HCT116 (cell line): ENCODE measurements at places on chromosomes 7 and 10.

- DNase-seq, result no peak
These were observed 106.6 kb upstream of the COL1A2 start for GRCh38 chr7:94288096-94288495.

DNA sequence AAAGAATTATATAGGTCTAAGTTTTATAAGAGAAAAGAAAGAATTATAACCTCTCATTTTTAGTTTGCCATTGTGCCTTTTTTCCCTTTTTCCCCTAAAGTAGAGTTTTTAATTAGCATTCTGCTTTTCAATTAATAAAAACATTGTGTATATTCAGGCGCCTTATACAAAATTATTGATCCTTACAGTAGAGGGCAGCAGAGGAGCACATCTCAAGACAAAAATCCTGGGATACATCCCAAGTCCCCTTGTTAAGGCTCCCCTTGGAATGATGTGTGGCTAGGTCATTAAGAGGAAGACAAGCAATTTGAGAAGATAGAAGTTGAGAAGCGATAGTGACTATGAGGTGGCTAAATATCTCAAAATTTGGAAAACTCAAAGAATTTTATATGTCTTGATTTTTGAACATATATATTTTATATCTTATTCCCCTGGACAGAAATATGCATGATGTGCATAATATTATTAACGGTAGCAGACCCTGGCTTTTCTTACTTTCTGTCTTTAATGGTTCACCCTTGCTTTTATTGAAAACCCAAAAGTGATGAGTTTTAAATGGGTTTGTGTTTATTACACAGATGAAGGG, 19.1 kb upstream of the TPK1 start:
- DNase-seq, result peak; percentile 42

- no peak for DNase-seq
These were observed 330.9 kb upstream of the COBL start for GRCh38 chr7:51647486-51647885.

GRCh38 chr10:44195112-44196007, 189.5 kb downstream of the CXCL12 start:
- no peak for DNase-seq

GRCh38 chr7:24075426-24075810, 208.6 kb upstream of the NPY start:
- DNase-seq, result no peak

DNA sequence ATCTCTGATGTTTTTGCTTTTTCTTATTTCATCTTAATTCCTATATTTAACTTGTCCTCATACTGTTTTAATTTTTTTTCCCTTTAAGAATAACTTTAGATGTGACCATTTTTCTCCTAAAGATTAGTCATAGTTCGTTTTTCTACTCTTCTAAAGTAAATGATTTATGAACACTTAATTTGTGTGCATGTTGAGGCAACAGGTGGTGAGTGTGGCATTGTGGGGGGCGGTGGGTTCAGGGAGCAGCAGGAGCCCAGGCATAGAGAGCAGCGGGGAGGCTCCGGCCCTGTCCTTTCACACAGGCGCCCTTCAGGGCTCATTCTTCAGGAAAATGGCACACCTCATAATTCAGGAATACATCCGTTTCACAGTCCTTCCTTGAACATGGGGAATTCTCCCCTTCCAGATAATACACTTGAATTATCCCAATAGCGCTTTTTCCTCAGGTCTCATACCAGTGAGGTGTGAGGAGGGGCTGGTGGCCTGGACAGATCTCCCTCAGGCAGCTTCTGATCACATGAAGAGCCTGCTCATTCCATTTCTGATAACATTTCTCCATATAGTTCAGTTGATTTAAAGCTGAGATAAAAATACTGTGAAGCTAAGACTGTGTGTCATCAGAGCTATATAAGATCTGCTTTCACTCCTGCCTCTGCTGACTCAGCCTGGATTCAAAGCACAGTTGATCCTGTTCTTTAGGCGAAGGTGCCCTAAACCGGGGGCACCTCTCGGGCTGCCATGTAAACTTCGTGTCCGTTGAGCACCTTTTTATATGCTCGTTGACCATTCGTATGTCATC, 40.2 kb downstream of the CUL1 start:
- no peak for DNase-seq

DNA sequence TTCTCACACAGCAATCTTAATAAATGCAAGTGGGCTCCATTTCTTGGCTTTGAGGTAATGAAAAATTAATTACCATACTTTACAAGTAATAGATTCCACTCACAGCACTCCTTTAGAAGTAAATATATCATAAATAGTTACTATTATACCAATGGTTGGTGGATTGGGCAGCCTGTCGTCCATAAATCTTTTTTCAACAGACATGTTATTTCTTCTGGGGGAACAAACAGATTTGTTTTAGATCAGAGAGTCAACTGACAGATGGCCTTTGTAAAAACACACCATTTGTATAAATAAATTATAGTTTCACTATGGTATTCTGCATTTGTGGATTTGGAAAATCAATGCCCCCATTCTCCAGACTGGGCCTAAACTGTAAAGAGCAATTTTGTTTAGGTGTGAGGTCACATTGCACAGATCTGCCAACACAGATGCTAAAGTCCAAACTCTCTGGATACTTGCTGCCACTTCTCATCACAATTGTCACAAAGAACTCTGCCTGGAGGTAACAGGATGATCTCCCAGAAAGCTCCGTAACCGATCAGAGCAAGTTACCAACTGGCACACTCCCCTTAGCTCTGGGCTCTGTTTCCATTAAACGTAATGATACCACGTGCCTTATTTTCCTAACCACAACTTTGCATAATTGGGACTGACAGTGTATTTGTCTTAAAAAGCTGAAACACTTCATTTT, 4.5 kb upstream of the MACROH2A2 start:
- no peak for DNase-seq

- no peak for DNase-seq
These were observed 206.7 kb upstream of the PTPRZ1 start for GRCh38 chr7:121666306-121666705.

DNA sequence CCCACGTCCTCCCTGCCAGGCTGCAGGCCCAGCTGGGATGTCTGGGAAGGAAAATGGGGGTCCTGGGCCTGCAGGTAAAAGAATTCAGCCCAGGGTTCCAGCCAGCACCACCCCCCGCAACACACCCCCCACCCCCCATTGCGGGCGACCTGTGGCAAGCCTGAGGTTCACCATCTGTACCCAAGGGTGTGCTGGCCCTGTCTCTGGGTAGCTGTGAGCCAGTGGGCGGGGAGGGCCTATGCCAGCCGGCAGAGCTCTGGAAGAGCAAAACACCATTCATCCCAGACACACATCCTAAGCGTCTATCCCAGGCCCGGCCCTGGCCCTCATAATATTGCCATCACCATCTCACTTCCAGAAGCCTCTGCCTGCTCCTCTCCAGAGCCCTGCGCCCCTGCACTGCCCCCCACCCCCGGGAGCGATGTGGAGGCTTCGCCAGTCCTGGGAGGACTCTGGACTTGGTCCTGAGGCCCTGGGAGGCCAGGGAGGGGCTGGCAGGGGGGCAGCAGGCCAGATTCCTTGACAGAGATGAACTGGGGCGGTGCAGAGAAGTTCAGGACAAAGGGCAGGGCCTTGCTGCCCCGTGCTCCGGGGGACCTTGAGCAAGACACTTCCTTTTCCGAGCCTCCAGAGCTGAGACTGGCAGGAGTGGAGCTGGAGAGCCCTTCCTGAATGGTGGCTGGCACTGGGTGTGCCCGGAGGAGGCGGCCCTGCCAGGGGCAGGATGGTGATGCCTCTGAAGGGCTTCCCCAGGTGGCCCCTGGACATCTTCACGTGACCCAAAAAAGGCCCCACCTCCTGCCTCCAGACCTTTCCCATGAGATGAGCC, 8.7 kb upstream of the TTYH3 start:
- DNase-seq, result no peak

- DNase-seq, result no peak
These were observed 56.1 kb downstream of the CDK1 start for GRCh38 chr10:60834401-60834800.

DNA sequence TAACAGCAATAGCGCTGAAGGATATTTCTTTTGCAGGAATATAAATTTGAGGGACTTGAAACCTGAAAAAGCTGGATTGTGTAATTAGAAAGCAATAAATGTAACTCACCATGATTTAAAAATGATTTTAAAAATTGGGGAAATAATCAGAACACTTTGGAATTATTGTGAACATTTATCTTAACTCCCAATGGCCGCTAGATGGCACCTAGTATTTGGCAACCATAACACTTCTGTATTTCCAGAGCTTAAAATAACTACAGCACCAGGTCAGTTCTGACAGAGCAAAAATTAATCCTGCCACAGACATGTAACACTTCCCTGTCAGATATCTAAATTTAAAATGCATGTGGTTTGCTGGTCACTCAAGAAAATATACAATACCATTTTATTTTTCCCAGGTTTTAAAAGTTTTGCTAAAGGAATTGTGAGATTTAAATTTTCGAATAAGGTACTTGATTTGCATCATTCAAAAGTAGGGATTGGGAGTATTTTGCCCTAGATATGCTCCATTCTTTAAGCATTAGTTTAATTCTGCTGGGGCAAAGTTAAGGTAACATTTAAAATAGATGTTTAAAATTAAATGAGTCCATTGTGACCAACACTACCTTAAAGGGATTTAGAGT, 144.5 kb downstream of the PPP1R3A start:
- DNase-seq, result peak; percentile 33

GRCh38 chr10:20004087-20004523, 187.9 kb downstream of the PLXDC2 start:
- no peak for DNase-seq

GRCh38 chr7:11604505-11604904, 227.5 kb downstream of the THSD7A start:
- no peak for DNase-seq

DNA sequence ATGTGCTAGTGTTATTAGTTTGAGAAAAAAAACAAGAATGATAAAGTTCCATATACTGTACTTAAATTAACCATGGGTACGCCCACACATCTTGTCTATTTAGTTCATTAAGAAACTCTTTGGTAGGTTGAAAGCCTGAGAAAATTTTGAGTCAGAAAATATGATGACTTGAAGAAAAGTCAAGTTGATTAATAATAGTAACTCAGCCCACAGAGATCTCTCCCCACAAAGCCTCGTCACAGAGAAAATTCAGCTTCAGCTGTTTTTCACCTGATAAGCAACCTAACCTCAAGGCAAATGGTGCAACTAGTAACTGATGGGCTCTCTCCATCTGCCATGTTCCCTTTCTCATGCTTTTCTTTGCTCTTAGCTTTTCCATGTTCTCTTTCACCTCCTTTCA, 1021.6 kb downstream of the GATA3 start:
- no peak for DNase-seq

- no peak for DNase-seq
These were observed 17.7 kb downstream of the GATA3 start for GRCh38 chr10:8072211-8072610.

DNA sequence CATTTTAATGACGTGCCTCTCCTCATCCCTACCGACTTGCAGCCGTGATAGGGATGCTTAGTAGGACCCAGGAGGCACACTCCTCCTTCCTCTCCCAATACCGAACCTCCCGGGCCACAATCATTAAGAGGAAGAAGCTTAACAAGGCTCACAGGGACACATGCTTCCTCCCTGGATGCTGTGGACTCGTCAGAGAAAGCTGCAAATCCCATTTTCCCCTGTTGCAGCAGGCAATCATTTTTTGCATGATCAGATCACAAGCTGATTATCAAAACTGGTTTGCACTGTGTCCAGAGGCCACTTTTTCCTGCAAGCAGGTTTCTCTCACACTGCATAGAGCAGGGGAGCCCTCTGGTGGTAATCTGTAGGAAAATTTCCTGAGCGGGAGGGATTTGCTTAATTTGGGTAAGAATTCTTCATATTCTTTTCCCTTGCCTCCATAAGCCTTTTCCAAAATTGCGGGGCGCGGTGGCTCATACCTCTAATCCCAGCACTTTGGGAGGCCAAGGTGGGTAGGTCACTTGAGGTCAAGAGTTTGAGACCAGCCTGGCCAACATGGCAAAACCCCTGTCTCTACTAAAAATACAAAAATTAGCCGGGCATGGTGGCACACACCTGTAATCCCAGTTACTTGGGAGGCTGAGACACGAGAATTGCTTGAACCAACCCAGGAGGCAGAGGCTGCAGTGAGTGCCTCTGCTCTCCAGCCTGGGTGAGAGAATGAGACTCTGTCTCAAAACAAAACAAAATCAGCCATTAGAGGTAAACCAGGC, 16.1 kb upstream of the LAMB4 start:
- DNase-seq, result peak; percentile 69

- DNase-seq, result no peak
These were observed 44.7 kb downstream of the ZNF467 start for GRCh38 chr7:149728491-149729375.

GRCh38 chr10:57165671-57166070, 804.6 kb upstream of the ZWINT start:
- no peak for DNase-seq

DNA sequence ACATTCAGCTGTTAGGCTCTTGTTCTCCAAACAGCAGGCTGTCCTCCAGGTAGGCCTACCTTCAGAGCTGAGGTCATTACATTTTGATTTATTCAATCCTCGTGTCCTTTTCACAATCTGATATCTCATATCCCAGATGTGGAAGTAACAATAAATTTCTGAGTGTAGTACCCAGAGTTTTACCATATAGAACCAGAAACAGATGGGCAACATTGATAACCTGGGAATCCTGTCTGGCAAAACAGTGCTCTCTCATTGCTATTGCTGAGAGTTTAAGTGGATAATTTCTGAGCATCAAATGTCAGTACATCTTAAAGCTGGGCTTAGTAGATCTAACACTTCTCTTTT, 1007.8 kb downstream of the REEP3 start:
- no peak for DNase-seq

DNA sequence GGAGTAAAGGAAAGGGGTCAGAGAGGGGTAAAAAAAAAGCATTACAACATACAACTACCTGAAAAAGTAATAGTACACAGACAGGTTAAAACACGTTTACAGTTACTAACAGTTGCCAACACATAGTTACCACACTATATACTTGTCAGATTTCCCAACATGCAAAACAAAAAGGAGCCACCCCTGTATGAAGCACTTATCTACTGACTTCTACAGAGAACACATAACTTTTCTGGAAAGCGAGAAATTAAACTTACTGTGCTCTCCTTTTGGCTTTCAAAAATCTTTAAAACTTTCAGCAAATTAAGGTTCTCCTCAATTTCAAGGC, 2.1 kb downstream of the ABI1 start:
- no peak for DNase-seq

GRCh38 chr7:123075838-123076467, 80.5 kb upstream of the TAS2R16 start:
- DNase-seq, result no peak
